ENCODE measurements at places on chromosomes 7 and 10.

DNA sequence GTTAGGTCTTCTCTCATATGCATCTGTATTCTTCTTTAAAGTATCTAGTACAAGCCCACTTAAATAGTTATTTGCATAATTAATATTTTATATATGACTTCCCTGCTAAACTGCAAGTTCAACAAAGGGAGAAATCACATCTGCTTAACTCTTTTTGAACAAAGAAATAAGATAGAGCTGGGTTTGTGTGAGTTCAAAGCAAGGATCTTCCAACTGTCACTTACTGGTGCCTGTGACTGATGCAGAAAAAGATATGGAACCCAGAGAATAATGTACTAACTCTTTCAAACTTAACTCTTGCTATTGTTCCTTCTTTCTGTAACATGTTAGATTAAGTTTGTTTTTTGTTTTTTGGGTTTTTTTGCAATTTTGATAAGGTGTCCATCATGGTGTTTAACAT, 71.3 kb upstream of the SP4 start:
- DNase-seq: no peak

DNA sequence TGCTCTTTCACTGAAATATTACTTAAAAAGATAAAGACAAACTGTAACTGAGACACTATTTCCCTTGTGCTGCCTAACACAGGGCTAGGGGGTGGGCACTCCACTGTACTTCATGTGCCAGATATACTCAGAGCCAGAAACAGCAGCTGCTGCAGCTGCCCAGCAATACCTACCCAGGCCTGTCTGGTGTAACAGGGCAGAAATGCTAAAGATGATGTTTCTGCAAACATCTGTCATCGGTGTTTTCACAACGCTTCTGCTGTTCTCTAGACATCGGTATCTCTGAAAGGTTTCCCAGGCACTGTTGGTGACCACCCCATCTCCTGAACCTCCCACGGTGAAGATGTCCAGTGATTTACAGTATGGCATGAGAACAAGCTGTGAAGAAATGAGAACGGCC, 42.7 kb downstream of the LAMB1 start:
- DNase-seq: no peak

GRCh38 chr10:63103971-63104409, 29.1 kb upstream of the NRBF2 start:
- DNase-seq: peak; percentile 8

- DNase-seq: no peak
Observed at GRCh38 chr10:50291261-50291850, 40.0 kb upstream of the ASAH2 start.

DNA sequence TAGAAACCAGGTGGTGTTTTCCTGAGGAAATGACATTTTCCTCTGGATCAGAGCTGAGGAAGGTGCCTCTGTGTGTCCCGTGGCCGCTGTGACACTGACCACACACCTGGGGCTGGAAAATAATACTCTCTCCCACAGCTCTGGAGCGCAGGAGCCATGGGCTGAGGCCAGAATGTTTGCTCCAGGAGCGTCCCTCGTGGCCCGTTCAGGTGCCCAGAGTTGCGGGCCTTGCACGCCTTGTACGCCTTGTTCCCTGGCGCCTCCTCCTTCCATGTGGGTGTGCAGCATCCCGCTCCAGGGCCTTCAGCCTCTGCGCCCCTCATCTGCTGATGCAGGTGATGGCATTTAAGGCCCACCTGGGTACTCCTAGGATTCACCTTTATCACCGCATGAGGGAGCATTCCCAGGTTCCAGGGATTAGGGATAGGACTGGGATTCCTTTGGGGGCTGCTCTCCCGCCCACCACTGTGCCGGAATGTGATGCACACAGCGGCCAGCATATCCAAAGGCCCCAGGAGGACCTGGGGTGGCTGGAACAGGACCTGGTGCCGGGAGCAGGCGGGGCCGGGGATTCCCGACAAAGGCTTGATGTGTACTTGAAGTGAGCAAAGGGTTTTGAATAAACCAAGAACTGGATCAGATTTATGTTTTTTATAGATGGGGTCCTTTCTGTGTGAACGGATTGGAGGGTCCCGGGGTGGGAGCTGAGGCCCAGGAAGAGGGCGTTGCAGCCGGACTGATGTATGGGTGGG, 44.0 kb downstream of the PITRM1 start:
- no peak for DNase-seq

GRCh38 chr7:96116173-96116572, 205.7 kb downstream of the SLC25A13 start:
- no peak for DNase-seq

- DNase-seq: no peak
Observed at GRCh38 chr7:2876031-2876731, 32.1 kb upstream of the GNA12 start.

- DNase-seq: no peak
Observed at GRCh38 chr7:8343556-8343955, 81.6 kb upstream of the ICA1 start.
